ENCODE measurements at places on chromosomes 2 and 18.

GRCh38 chr2:219726916-219727315 lies 99.5 kb downstream of the SLC4A3 start:
- DNase-seq = no peak

DNA sequence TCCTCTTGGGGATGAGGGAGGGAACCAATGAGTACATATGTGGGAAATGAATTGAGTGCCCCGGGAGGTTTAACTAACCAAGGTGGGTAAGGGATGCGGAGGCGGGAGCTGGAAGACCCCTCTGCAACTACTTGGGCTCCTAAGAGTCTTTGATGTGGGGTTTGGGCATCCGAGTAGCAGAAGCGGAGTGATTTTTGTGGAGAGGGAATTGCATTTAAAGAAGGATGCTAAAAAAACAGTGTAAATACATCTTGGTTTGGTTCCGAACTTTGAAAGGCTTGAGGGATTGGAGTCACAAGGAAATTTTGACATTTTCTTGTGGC lies 215.7 kb downstream of the MCFD2 start:
- DNase-seq = no peak

DNA sequence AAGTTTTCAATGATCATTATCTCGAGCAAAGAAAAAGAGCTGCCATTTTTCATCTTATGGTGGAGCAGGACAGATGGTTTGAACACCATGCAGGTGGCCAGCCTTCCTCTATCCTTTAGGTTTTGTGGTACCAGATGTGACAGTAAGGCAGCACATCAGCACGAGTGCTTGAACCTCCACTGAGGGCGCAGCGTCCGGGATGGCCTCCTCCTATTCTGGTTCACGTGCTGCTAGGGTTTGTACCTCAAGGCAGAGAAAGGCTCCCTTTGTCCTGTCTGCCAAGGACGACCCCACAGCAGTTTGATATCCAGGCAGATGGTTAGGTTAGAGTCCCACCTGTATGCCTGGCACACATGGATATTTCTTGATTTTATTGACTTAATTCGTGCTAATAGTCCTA lies 50.2 kb downstream of the DCDC2C start:
- DNase-seq = no peak

DNA sequence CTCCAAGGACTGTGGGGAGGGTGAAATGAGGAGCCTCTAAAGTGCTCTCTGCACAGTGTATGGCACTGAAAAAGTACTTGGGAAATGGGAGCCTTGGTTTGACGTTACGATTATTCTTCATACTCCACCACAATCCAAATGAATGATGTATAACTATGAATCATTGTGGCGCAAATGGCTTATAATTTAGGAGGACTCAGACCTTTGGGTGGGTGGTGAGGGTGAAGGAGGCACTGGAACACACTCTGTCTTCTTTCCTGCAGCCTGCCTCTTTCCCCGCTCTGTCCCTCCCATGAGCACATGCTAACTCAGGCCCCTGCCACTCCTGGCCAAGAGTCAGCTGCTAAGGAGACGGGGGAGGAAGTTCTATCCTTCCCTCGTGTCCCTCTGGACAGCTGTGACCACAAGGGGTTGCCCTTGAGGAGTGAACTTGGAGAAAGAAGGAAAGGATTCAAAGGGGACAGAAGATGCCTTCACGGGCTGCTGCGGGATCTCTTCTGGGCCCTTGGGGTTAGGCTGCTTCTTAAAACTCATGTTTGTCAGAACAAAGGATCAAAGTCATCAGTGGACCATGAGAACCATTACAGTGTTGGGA lies 36.5 kb downstream of the POLR1A start:
- DNase-seq = no peak

Measured in AG09319 (cell line).